ENCODE measurements at places on chromosomes 2 and 18.

DNA sequence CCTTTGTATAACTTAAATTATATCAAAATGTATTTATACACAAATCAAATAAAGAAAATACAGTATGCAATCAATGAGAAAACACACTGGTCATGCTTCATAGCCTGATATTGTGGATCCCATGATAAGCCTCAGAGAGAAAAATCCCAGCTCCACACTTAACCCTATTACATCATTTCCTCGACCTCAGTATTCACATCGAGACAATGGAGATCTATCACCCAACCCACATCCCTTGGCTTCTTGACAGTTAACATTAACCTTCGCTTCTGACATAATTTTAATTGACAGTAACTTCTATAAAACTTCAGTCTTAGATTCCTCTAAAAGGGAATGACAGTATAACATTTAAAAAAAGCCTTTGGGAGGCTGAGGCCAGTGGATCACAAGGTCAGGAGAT, 11.6 kb downstream of the TMX3 start:
- no peak for DNase-seq

DNA sequence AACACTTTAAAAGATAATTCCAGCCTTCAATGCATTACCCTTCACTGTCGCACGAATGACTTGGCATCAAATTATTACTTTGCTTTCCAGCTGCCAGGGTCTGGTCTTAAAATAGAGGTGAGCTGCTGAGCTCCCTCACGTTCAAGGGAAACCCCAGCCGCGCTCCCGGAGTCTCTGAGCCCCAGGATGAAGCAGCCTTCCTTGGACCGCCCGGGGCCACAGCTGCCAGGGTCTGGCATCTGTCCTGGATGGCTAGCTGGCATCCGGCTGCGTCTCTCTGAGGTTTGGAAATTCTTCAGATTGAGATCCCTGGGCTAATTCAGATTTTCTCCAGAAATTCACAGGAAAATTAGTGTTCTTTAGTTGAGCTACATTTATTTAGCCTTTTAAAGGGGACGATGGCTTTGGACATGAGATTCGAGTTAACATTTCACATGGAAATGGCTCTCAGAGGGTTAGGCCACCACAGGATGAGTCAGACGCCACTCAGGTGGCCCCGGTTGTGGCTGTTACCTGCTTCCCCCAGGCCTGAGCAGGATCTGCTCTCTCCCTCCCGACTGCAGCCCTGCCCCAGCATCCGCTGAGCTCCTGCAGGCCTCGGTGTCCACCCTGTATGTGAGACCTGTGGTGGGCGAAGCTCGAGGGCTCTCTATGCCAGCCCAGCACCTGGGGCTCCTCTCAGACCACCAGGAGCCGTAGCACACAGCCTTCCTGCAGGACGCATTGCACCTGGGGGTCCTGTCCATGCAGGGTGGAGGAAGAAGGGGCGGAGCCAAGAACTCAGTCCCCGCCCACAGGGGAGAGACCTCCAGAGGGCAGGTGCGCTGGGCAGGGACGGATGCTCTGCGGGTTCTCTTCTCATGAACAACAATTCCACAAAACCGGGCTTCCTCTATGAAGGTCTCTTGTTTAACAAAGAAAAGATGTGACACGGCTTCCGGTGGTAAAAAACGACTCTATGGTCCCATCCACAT, 255.5 kb downstream of the TWIST2 start:
- DNase-seq: no peak

DNA sequence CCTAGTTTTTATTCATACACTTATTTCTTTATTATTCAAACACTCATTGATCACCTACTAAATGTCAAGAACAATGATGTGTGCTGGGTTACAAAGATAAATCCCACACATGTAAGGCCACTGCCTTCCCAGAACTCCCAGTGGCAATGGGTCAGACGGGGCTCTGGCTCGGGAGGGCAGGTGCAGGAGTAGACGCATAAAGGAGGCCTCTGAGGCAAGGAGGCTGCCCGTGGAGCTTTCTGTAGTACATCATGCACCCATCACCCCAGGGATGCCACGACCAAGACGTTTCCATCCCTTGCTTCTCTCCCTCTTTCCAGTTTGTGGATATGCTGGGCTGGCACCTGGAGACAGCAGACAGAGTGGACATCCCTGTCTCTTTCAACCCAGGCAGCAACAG, 153.2 kb upstream of the TTC39C start:
- no peak for DNase-seq

DNA sequence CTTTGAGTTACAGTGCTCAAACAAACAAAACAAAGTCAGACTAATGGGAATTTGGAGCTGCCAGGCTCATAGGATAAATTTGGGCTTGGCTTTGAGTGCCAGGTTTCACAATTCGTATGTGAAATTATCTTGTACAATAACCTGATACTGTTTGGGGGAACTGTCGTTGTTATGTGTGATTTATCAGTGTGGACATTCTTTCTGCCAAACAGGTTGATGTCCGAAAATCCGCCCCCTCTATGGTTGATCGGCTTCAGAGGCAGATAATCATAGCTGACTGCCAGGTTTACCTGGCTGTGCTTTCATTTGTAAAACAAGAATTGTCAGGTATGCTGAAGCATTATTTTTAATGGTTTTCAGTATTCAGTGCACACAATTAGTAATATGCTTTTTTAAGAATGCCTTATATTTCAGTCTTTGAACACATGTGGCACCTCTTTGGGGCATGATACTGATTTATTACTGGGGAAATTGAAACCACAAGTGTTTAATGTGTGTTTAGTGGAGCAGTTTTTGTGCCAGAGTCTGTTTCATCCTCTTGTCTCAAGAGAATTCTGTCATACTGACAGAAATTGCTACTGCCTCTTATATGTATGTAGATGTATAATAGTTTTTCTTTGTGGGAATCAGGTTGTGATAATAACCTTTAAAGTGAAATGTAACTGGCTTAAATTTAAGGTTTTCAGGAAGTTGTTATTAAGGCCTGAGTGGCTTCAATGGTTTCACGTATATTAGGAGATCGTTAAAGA, 54.6 kb downstream of the TTC39C start:
- DNase-seq: no peak

DNA sequence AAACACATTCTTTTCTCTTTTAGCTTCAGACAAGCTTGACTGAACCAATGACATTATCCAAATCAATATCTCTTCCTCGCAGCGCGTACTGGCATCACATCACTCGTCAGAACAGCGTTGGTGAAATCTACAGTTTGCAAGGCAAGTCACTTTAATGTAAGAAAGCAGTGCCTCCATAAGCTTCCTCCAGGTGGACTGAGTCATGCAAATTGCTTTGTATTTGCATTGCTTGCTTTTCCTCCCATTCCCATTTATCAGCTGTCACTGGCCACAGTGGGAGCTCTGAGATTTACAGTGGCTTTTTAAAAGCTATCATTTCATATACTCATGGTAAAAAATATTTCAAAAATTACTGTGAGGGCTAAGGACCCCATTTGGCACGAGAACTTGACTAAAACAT, 189.9 kb downstream of the CD226 start:
- no peak for DNase-seq

GRCh38 chr2:44615950-44616518, 254.3 kb downstream of the CAMKMT start:
- DNase-seq: no peak

GRCh38 chr2:157180359-157180758, 77.1 kb upstream of the GALNT5 start:
- DNase-seq: no peak

DNA sequence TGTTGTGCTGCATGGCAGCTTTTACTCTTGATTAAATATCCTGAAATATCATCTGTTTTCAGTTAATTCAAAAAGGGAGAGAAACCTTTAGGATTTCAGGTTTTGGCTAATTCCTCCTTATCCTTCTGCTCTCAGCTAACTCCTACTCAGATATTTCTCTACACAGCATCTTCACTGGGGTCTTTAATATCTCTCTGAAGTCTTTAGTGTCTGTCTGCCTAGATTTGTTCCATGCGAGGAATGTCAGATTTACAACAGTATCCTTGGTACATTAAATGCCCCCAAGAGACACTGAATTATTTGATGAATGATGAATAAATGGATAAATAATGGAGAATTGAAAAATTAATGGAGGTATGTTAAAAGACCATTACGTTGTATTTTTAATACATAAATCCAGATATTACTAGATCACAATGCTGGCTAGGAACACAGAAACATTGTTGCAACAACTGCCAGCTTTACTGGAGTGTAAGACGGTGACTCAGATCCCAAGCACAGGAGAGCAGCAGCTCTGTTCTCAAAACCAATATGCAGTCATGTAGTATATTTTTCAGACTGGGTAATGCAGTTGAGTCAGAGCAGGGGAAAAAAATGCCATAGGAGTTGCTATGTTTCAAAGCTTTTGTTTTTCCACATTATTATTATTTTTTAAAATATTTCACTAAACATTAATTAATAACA, 388.0 kb upstream of the SYT4 start:
- no peak for DNase-seq
